ENCODE measurements at places on chromosomes 16 and 17.

DNA sequence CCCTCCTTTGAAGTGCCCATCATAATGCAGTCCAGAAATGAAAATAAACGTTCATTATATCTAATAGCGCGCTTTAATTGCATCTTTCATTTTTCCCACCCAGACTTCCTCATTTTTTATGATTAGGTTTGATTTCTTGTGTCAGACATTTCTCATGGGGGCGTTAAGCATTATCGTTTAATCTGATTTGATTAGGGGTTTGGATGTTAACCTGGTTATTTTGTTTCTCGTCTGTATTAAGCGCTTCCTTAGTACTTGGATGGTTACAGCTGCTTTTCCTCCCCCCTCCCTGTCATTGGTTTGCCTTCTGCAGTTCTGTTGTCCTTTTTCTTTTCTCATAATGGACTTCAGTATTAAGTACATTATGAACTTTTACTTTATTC, 540 bp downstream of the MFSD11 start:
- DNase-seq: no peak

- no peak for DNase-seq
These were observed 30.2 kb downstream of the AATF start for GRCh38 chr17:36978810-36979564.

DNA sequence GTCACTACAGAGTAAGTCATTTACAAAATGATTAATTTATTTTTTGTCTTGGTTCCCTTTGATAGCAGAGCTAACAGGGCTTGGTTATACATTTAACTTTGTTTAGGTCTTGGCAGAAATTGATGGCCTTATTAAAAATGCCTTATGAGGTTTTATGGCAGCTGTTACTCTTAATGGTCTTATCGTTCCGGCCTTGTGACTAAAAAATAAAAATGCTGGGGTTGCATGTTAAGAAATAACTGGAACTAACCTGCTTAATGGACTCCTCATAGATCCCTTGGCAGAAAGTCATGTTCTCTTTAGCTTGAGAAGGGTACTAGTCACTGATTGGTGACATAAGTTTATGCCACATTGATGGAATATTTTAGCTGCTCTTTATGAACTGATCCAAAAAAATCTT, 18.3 kb downstream of the COX11 start:
- DNase-seq: no peak

DNA sequence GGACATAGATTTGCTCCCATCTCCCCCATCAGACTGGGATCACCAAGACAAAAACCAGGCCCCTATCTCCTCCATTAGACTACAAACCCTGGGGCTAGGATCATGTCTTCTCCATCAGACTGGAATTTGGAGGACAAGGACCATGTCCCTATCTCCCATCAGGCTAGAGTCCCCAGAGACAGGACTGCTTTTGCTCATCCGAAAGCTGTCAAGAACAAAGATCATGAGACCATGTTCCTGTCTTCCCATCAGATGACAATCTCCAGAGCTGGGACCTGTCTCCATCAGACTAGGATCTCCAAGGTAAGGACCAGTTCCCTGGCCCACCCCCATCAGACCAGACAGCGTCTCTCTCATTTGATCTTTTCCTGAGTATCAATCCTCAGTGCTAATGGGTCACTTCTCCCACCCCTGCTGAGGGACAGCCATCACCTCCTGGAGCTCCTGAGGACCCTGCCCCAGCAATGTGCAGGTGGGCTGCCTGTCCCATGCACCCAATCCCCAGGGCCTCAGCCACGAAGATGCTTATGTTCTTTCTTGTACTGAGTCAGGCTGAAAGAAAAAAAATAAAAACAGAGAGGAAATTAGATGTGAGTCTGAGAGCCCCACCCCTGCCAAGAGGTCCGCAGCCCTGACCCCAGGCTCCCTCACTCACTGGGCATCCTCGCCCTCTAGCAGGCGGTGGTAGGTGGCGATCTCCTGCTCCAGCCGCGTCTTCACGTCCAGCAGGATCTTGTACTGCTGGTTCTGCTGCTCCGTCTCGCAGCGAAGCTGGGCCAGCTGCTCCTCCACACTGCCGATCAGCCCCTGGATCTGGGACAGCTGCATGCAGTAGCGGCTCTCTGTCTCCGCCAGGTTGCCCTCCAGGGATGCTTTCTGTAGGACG, 90.3 kb downstream of the GOSR1 start:
- no peak for DNase-seq

DNA sequence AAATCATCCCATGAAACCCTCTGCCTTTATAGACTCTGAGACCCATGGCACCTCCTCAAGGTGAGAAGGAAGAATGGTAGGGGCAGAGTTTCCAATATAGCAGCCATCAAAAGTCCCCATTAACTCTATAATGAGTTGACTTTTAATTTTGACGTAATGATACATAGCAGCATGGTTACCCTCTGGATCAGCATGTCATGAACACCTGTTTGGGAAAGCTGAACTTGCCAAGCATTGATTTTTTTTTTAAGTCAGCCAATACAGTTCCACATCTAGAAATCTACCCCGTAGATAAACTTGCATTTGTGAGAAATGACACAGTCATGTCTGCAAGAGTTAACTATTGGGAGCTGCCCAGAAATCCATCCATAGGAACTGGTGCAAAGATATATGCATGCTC, 191.8 kb downstream of the TMEM114 start:
- DNase-seq: no peak

- no peak for DNase-seq
These were observed 97.2 kb downstream of the ZNF18 start for GRCh38 chr17:11900041-11900476.

DNA sequence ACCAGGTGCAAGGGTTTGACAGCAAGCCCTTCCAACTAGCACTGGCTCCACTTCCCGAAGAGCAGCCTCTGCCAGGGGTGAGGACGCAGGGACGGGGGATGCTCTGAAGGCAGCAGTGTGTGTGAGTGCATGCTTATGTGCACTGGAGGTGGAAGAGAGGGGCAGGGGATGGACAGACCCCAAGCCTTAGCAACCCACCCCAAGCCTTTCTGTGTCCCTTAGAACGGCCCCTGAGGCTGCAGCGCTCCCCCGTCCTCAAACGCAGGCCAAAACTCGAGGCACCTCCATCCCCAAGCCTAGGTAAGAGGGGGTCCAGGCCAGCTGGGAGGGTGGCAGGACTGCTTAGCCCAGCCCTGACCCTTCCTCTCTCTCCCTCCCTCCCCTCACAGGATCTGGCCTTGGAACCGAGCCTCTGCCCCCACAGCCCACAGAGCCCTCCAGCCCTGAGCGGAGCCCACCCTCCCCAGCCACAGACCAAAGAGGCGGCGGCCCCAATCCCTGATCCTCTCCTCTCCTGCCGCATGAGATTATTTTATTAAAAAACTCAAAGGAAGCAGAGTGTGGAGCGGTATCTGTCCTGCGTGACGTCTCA, 2.9 kb downstream of the ACD start:
- no peak for DNase-seq

GRCh38 chr16:59122262-59122537, 388.1 kb upstream of the GOT2 start:
- DNase-seq: no peak
